Activated CD4-positive, alpha-beta memory T cell treated with anti-CD3 and anti-CD28 coated beads for 36 hours (primary cell): ENCODE measurements at places on chromosomes 3 and 15. TPM values are rescaled to one million over a fixed set of nuclear protein-coding genes. Genes with fewer than 3 reads are reported as not detected.

TMC3 gene
- total RNA-seq = not detected

PKM gene
- total RNA-seq = 2,053 TPM

TMEM39A gene
- 33.9 TPM for total RNA-seq

UACA gene
- total RNA-seq = 3.8 TPM
